GM13977 (cell line): ENCODE measurements at places on chromosomes 6 and 20.
A peak's percentile ranks its signal among the peaks of the same experiment; 100 is the strongest.

GRCh38 chr6:17280552-17281090 lies 540 bp upstream of the RBM24 start:
- no peak for DNase-seq

DNA sequence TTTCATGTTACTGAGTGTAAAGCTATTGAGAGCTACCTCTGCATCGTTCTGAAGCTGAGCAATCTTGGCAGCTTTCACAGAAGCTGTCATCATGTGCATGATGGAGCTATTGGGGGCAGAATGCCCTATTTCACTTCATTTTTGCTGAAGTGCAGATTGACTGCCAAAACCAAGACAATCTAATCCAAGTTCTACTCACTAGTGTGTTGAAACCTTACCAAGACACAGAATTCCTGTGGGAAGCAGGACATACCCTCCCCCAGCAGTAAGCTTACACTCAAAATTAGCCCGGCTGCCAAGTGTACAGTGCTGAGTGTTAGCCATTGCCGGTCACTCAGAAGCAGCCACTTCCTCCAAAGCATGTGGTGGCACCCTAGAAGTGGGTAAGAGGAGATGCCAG lies 177.3 kb upstream of the TENT5A start:
- no peak for DNase-seq

DNA sequence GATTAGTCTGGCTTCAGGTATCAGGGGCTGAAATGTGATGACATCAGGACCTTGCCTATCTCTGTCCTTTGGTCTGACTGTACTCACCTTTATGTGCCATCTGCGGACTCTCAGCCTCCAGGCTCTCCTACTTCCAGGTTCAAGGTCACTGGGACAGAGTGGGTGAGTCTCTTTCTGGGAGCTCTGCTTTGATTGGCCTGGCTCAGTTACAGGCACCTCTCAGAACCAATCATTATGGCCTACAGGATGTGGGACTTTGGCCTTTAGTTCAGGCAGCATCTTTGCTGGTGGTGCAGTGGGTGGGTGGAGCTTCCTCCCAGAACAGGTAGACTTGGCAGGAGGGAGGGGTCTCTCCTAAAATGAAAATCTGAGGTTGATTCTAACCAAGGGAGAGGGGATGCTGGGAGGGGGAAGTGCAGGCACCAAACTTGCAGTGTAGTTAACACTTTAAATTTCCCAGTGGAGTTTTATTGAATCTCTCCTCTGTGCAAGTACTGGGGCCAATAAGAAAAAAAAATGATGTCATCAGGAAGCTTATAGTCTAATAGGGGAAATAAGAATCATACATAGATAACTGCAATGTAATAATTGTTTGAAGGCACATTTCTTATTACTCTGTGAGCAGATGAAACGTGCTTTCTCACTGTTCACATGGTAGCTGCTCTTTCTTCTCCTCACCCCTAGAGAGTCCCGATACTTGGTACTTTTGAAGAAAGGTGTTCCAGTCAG lies 53.4 kb downstream of the SLC24A3 start:
- DNase-seq: peak; percentile 27

DNA sequence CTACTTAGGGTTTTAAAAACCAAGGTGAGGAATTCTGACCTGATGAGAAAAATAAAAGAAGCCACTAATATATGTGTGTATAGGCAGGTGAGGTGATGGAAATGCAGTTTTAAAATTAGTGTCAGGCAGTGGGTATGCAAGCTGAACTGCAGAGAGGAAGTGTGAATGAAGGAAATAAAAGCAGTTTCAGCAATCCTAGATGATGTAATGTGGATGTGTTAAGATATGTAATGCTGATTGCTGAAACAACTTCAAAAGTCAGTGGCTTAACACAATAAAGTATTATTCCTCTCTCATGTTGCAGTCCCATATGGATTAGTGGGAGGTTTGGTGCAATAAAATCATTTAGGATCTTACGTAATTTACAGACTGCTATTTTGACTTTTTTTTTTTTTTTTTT lies 119.9 kb upstream of the ASCC3 start:
- no peak for DNase-seq

DNA sequence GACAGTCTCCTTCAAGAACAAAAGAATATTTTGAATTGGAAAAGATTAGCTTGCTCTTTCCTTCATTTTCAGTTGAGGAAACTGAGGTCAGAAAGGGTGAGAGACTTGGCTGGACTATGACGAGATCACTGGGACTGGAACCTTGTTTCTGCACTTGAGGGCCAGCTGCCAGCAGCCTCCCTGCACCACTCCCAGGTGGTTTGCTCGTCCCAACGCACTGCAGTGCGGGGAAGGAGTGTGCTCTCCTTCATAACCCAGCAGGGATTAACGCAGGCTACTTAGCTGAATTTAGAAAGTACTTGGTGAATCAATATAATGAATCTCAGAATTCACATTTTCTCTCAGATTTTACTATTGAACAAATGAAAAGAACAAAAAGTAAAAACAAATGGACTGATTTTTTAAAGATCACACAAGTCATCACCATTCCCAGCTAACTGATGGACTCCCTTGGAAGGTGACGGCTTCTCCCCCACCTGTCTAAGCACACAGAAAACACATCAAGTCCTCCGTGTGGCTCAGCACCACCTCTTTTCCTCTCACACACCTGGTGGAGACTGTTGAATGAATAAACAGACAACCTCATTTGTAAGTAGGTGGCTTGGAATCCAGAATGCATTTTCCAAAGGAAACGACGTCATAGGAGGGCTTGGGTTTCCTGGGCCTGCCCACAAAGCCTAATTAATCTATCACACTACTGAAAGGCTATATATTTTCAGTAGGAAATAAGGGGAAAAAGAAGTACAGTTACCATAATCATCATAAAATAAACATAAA lies 121.0 kb downstream of the QRSL1 start:
- DNase-seq: no peak

- DNase-seq: no peak
These were observed 11.3 kb downstream of the PREX1 start for GRCh38 chr20:48816282-48817205.

- DNase-seq: peak; percentile 41
These were observed 6.2 kb downstream of the NKX2-2 start for GRCh38 chr20:21507400-21508229.

- DNase-seq: no peak
These were observed 62.2 kb upstream of the FOXP4 start for GRCh38 chr6:41483943-41484342.

DNA sequence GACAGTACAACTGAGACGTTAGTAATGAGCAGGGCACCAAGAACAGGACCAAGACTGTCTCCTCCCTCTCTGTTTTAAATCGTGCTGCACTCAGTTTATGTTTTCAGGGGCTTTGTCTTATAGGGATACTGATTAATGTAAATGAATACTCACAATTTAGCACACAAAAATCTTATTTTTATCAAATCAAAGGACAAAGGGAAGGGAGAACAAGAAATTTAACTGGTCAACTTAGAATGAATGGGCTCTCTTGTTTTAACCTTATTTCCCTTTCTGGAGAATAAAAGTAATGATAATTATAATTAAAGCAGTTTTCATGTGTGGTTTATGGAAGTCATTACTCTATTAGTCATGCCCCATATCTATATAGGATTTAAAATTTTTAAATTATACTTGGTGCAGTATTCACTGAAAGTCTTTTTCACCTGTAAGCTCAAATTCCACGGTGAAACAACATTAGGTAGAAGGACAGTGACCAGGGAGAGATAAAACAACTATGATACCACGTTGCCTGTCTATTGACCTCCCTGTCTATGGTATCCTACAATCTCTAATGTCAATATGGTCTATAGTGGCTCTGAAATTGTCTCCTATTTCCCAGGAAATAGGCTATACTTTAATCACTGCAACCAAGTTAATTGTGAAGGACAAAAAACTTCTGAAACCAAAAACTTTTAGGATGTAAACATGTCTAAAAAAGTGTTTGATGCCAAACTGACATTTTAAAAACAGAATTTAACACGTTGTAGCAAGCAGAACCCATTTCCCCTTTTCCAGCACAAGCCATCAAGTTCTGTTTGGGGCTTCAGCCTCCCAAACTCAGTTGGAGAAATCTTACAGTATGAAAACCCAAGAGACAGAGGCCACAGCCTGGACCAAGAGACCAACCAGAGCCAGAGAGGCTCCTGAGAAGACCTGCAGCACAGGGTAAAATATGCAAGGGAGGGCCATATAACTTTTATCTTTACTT lies 15.0 kb downstream of the ELOVL5 start:
- no peak for DNase-seq

DNA sequence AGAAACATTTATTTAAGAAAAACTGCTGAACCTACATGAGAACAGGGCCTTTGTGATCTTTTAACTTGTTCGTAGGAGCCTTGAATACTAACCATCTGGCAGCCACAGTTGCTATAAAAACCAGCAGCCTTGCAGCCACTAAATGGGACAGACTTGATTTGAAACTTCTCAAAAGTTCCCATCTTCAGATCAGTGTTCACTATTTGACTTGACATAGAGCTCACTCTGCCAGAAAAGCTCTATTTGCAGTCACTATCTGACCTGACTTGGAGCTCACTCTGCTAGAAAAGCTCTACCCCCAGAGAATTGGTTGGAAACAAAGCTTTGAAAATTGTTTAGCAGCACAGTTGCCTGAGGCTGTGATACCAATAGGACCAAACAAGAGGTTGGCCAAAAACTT lies 119.3 kb upstream of the F13A1 start:
- DNase-seq: no peak

DNA sequence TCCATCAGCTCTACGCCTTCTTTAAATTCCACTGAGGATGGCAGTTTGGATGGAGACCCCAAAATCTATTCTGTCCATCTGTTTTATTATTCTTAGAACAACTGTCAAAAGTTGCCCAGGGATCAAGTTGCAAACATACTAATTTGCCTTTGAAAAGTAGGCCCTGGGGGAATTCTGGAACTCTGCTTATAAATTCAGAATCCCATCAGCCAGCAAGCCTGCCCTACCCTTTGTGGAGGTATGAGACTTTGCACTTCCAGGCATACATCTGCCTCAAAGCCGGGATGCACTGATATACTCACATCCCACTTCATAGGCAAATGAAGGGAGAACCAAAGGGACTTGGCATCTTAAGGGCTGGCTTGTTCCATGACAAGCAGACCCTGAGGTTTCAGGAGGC lies 93.6 kb downstream of the INSM1 start:
- no peak for DNase-seq

DNA sequence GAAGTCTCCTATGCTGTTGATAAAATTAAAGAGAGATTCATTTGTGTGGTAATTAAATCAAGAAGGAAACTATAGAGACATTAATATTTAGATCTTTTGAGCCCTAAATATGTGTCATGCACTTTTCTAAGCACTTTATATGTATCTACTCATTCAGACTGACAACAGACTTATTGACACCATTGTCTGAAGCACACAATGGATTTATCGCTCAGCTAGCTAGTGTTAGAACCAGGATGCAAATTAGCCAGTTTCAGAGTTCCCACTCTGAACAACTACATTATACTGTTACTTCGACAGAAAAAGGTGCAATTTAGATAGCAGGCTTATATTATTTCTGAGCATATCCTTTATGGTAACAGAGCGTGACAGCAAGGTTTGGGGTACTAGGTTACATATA lies 27.7 kb upstream of the KIAA0408 start:
- no peak for DNase-seq

DNA sequence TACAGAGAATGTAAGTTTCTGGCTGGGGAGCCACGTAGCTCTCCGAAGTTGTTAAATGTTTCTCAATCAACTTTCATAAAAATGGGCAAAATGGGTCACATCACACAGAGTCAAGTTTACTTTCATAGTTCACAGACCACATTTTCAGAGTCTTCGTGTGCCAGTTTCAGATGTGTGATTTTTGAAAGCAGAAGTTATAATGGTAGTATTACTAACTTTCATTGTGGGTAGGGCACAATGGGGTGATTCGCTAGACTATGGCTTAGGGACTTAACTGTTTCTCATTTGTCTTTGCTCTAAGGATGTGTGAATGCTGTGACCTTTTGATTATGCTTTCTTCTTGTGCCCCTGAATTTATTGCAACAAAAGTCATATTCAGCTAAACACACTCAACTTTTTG lies 109.0 kb upstream of the SUPT3H start:
- DNase-seq: no peak

GRCh38 chr6:47066418-47066817 lies 24.3 kb upstream of the ADGRF1 start:
- DNase-seq: no peak

DNA sequence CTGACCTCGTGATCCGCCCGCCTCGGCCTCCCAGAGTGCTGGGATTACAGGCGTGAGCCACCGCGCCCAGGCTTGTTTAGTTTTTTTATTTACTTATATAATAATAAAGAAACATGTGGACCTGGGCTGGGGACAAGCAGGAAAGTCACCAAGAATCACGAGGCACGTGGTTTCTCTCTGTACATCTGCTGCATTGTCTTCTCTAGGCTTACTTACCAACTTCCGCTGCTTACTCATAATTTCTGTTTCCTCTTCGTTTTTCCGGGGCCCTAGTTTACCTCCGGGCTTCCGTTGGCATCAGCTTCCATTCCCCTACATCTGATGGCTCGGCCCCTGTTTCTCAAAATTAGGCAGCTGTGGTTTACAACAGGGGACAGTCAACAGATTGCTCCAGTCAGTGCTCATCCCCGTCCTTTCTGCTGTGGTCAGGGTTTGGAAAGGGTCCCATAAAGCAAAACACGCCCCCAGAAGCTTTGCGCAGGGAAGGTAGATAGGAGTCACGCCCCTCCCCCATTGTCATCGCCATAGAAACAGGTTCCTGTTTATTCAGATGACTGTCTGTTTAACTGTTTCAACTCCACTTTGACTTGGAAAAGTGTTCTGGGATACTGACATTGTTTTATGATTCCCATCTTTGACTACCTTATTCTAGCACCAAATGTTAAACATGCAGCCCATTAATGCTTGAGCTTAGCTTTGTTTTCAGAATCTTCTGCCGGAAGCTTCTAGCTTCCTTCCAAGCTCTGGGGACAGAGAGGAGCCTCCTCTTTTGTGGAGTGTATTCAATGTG lies 31.9 kb upstream of the TXLNB start:
- DNase-seq: peak; percentile 38

- no peak for DNase-seq
These were observed 44.4 kb upstream of the SHLD1 start for GRCh38 chr20:5705827-5706226.

- DNase-seq: peak; percentile 94
These were observed 503 bp downstream of the PPDPF start for GRCh38 chr20:63520934-63521601.

DNA sequence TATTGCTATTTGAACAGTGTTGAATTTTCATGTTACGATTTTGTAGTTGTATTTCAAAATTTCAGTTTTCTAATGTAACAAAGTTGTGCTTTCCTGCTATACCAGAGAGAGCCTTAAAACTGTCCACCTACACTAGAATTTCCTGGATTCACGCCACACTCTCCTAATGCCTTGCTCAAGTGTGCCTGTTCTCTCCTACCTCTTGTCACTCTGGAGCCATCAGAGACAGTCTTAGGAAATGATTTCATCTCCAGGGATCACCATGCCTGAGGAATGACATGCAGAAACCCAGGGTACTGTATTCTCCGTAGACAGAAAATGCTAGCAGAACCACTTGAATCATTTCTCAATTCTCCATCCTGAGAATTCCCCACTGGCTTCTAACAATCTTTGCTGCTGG lies 667.6 kb downstream of the KIF16B start:
- no peak for DNase-seq

GRCh38 chr6:144063246-144063743 lies 32.1 kb downstream of the SF3B5 start:
- DNase-seq: peak; percentile 30
